ENCODE measurements at places on chromosomes 1 and 21.

GRCh38 chr1:159443066-159443750, 3.7 kb downstream of the OR10J1 start:
- no peak overlapping the region for H3K27ac ChIP-seq
- peaks cover 55% of the 10 kb centered on the region for H3K27me3 ChIP-seq
- no peaks in the 10 kb centered on the region for H3K4me1 ChIP-seq
- H3K36me3 ChIP-seq: no peaks in the 10 kb centered on the region
- DNase-seq: no peak
- no peak overlapping the region for H3K4me3 ChIP-seq

DNA sequence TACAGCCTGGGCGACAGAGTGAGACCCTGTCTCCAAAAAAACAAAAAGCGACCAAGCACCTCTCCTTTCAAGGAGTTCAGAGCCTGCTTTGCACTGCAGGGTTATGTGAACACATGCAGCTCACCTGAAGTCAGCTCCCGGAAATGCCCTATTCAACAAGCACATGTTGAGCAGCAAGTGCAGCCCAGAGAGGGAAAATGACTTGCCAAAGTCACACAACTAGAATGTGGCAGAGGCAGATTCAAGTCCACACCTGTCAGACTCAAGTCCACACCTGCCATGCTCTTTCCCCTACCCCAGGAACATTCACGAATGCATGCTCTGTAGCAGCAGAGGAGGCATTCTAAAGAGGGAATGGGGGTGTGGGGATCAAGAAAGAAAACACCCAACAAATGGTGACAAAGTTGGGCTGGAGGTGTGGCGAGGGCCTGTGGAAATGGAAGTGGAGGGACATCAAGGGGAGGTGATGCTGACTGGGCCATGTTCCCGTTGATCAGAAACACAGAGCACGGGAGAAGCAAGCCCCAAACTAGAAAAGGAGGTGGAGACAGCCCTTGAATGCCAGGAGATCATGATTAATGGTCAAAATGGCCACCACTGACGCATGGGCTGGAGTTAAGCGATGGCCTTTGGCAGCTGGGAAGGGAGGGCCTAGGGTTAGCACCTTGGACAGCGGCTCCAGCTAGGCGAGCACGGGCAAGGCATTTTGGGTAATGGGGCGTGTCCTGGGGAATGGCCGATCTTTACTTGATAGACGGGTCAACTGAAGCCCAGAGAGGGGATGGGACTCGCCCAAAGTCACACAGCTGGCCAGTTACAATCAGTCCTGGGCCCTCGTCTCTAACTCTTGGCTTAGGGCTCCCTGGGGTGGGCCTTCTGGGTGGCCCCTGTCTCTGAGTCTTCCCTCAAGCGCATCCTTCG, 21.5 kb downstream of the RAP1GAP start:
- H3K4me1 ChIP-seq: peaks cover 14% of the 10 kb centered on the region
- no peak for DNase-seq

- no peaks in the 10 kb centered on the region for H3K36me3 ChIP-seq
- no peaks in the 10 kb centered on the region for H3K4me1 ChIP-seq
Measured at GRCh38 chr1:177305040-177306018, 134.6 kb downstream of the BRINP2 start.

DNA sequence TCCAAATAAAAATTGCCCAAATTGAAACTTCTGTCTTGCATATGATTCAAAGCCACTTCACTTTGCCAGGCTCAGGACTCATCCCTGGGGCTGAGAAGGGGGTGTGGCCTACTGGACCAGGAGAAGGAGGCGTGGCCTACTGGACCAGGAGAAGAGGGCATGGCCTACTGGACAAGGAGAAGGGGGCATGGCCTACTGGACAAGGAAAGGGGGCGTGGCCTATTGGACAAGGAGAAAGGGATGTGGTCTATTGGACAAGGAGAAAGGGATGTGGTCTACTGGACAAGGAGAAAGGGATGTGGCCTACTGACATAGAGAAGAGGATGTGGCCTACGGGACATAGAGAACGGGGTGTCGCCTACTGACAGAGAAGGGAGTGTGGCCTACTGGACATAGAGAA, 405.3 kb downstream of the RRAGC start:
- no peaks in the 10 kb centered on the region for H3K36me3 ChIP-seq
- DNase-seq: no peak
- H3K4me1 ChIP-seq: no peaks in the 10 kb centered on the region
- H3K27ac ChIP-seq: no peak overlapping the region
- peaks cover 60% of the 10 kb centered on the region for H3K27me3 ChIP-seq

GRCh38 chr1:197675583-197676208, 99.6 kb downstream of the DENND1B start:
- no peak overlapping the region for H3K4me3 ChIP-seq
- no peaks in the 10 kb centered on the region for H3K36me3 ChIP-seq
- no peaks in the 10 kb centered on the region for H3K27me3 ChIP-seq
- no peak for DNase-seq
- H3K4me1 ChIP-seq: peaks cover 20% of the 10 kb centered on the region

DNA sequence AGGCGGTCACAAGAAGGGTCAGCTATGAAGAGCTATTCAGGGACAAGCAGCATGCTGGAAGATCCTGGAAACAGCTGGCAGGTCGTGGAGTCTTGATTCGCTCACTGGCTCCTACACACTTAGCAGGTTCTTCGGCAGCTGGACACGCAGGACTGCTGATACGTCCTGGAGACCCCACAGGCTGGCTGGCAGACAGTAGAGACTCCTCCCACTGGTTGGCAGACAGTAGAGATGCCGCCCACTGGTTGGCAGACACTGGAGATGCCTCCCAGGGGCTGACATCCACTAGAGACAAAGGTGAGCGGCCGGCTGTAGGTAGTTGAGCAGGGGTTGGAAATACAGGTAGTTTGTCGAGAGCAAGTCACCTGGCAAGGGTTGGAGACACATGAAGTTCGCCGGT, 466 bp downstream of the KRTAP11-1 start:
- no peak for DNase-seq
- H3K27ac ChIP-seq: no peak overlapping the region
- H3K4me3 ChIP-seq: no peak overlapping the region
- no peaks in the 10 kb centered on the region for H3K4me1 ChIP-seq

GRCh38 chr1:157932069-157932468, 61.4 kb upstream of the KIRREL1 start:
- DNase-seq: no peak
- no peaks in the 10 kb centered on the region for H3K4me1 ChIP-seq
- H3K4me3 ChIP-seq: no peak overlapping the region
